ENCODE measurements at places on chromosomes 7 and 10.
A peak's percentile ranks its signal among the peaks of the same experiment; 100 is the strongest.

DNA sequence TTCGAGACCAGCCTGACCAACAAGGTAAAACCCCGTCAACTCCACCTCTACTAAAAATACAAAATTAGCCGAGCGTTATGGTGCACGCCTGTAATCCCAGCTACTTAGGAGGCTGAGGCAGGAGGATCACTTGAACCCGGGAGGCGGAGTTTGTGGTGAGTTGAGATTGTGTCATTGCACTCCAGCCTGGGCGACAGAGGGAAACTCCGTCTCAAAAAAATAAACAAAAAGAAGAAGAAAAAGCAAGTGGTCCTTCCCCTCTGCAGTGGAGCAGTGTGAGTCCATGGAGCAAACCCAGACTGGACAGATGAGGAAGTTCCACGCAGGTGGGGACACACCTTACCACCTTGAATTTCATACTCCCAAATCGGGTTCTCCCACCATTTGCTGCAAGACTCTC is 13.1 kb upstream of the SERPINE1 start:
- no peak for DNase-seq

GRCh38 chr10:48594803-48595538 is 9.9 kb downstream of the ARHGAP22 start:
- no peak for DNase-seq

GRCh38 chr7:91949221-91950009 is 8.8 kb downstream of the AKAP9 start:
- peak; percentile 18 for DNase-seq

GRCh38 chr7:118861581-118861980 is 637.1 kb downstream of the ANKRD7 start:
- DNase-seq = no peak

DNA sequence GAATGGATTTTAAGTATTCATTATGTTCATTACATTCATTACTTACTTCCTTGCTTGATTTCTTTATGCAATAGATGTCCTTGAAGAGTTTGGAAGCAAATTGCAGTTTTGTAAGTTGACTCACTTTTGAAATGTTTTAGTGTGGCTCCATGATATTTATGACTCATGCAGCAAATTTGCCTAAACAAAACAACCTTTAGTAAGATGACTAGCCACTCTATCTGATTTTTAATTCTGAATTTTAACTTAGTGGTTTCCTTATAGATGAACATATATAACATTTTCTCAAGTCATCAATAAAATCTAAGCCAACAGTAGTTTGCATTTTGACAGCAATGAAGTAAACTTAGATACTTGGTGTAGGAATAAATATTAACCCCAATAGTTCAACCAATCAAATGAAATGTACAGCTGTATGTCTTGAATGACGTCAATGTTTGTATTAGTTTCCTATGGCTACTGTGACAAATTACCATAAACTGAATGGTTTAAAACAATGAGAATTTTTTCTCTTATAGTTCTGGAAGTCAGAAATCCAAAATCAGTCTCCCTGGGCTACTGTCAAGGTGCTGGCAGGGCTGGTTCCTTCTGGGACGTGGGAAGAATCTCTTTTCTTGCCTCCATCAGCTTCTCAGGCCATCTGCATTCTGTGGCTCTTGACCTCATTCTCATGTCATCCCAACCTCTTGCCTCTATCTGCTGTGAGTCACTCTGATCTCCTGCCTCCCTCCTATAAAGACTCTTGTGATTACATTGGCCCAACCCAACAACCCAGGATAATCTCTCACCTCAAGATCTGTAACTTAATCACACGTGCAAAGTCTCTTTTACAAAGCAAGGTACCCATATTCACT is 73.4 kb downstream of the AHR start:
- no peak for DNase-seq

DNA sequence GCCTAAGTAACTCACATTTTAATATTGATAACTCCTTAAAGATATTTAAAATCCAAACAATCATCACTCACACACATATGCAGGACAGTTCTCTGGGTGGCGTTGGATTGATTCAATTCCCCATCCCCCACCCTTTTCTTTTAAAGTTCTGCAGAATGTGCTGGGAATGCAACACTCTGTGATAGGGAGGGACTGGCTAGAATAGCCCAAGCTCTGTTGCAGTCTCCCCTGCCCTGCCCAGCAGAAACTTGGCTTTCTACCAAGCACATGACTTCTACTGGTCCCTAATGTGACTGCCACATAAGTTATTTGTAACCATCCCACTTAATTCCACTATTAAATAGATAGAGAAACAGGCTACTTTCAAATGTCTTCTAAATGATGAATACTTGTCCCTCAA is 55.2 kb downstream of the TWIST1 start:
- no peak for DNase-seq

GRCh38 chr10:118805146-118805545 is 50.4 kb upstream of the CACUL1 start:
- no peak for DNase-seq

DNA sequence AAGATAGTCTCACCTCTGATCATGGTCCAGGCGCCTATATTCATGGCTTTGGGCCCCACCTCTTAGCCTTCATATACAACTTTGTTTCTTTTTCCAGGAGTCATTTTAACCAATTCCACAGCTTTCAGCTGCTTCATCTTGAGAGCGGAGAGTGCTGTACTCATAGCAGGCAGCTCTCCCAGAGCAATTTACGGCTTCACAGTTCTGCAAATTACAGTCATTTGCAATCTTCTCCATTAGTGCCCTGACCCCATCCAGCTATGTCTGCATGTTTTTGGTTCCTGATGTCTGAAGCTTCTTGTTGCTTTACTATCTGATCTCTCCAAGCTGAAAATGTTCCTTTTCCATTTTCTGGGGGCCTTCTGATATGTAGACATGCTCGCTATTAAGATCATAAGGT is 18.0 kb upstream of the MEST start:
- DNase-seq = no peak

GRCh38 chr10:88525371-88526069 is 57.6 kb downstream of the RNLS start:
- DNase-seq = no peak

- DNase-seq = peak; percentile 39
Measured at GRCh38 chr10:22323538-22324305, 2.8 kb downstream of the BMI1 start.

DNA sequence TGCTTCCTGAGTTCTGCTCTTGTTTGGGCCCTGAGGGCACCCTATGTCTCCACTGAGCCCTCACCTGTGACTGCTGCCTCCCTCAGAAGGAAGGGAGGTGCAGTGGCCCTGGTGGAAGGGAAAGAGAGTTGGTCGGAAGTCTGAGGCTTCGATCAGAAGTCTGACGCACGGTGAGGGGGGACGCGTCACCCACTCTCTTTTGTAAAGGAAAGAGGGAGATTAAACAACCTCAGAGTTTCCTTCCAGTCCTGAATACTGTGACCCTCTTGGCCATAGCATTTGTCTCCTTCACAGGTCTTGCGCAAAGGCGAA is 31.4 kb upstream of the TRIM8 start:
- DNase-seq = no peak

GRCh38 chr7:20862554-20862953 is 75.9 kb upstream of the SP8 start:
- no peak for DNase-seq

DNA sequence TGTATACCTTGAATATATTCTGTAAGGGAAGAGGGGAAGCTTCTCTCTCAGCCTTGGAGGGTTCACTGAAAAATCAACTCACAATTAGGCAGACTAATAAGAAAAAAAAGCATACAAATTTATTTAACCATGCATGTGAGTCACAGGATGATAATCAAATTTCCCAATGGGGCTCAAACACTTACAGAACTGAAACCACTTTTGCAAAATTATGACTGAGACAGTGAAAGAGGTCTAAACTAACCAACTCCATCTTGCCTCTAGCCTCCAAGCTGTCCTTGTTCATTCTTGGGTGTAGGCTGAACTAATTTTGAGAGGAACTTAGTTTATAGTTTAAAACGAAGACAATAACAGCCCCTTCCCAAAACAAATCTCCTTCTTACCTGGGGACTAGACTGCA is 618.3 kb upstream of the AUTS2 start:
- DNase-seq = no peak

GRCh38 chr7:51242881-51243518 is 73.6 kb downstream of the COBL start:
- no peak for DNase-seq

- no peak for DNase-seq
Measured at GRCh38 chr7:29806995-29807841, 910 bp downstream of the WIPF3 start.

- no peak for DNase-seq
Measured at GRCh38 chr7:351681-352480, 61.9 kb downstream of the FOXL3 start.

- no peak for DNase-seq
Measured at GRCh38 chr10:15681076-15681475, 38.6 kb downstream of the ITGA8 start.

DNA sequence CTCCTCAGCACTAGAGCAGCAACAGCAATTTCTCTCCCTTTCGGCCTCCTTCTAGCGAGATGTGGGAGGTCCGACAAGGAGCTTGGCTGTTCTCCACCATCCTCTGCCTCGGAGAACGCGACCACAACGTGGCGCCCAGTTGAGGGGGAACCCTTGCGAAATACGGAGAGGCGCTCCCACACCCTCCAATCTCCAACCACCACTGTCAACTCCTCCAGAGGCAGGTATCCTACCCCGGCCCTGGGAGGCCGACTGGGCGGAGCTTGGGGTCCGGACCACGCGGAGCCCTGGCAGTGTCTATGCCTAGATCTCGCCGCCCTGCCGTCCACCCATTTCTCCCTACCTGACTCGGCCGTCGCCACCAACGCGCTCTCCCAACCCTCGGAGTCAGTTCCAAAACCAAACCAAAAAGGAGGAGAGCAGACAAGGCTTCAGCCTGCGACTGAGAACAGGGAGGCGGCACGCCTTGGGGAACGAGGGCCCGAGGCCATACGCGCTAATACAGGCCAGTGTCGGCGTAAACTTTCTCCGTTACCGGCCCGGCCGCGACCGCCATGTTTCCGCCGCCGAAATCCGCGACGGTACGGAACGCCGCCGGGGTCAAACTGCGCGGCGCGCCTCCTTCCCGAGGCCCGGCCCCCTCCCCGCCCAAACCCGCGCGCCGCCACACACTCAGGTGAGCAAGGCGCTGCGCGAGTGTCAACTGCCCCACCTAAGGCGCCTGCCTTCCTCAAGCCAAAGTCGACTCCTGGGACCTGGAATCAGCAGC is at the start of gene TMEM168:
Gene TMEM168 (minus strand): TSS at position 577 of the 769 bp plus-strand sequence. CDS start 5,568 bp downstream, outside the sequence.
- peak; percentile 89 for DNase-seq

GRCh38 chr7:139596626-139597025 is 73.1 kb downstream of the CLEC2L start:
- no peak for DNase-seq
